ENCODE measurements at places on chromosomes 7 and 10.

DNA sequence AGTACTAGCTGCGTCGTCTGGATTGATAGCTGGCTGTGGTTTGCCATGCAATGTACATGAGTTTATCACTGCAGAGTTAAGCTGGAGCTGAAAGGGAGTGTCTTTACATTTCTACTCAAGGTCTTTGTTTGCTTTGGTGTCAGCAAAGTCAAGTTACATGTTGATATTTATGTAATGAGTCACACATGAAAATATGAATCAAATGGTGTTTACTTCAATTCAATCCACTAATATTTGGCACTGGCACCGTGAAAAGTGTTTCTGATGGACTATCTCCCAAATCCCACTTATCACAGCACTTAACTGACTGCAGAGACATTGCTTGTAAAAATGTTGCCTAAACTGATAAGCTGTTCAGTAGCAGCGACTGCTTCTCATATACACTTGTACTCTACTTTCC is 395.9 kb downstream of the TFEC start:
- no peak for DNase-seq

DNA sequence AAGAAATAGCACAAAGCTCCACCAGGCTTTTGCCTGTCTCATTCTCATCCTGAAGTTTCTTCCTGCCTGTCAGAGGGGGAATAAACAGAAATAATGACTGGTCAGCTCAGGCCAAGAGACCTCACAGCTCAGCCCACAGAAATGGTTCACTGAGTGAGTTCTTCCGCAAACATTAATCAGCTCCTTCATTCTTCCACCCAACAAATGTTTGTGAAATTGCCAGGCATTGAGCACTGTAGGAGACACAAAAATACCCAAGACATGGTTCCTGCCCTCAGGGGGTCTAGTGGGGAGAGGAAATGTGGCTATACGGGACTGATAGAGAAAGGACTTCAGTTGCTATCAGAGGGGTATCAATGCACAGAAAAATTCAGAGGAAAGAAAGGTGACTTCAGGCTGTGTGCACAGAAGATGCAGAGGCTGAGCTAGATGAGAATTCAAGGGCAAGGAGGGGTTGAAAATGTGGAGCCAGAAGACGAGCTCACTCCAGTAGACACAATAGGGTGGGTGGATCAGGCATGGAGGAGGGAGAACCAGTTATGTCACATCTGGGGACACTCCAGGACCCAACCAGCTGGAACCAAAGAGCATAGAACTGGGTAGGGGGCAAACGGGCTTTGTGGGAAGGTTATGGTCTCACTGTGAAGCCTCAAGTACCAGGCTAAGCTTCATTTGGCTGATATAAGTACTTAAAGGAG is 20.9 kb downstream of the MYOF start:
- no peak for DNase-seq

GRCh38 chr7:1696671-1697498 is 26.8 kb downstream of the ELFN1 start:
- DNase-seq: no peak

DNA sequence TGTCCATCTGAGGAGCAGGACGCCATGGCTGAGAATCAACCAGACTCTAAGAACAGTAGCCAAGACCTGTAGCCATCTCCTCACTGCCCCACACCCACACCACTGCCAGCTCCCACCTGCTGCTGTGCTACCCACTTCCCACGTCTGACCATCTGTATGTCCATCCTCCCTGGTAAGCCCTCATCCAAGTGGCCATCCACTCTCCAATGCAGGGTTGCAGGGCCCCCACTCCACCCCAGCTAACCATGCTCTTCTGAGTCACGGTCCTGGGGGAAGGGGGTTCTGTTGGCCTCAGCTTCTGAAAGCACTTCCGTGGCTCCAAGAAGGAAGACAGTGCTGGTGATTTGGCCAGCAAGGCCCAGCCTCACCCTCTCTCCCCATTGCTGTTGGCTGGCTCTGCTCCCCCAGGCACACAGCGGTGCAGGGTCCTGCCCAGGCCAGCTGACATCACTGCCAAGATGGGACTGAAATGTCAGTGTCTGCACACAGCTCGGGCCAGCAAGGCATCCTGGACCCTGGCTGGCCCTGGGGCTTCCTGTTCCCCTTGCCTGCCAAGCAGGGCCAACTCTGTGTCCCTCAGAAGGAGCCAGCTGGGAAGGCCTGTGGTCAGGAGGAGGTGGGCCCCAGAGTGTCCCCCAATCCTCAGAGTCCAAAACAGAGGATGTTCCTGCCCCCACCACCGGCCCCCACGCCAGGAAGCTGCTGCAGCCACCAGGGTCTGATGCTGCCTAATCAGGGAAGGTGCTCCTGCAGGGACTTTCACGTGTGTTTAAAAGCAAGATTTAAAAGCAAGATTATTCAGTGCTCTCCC is 17.5 kb downstream of the RASGEF1A start:
- no peak for DNase-seq

DNA sequence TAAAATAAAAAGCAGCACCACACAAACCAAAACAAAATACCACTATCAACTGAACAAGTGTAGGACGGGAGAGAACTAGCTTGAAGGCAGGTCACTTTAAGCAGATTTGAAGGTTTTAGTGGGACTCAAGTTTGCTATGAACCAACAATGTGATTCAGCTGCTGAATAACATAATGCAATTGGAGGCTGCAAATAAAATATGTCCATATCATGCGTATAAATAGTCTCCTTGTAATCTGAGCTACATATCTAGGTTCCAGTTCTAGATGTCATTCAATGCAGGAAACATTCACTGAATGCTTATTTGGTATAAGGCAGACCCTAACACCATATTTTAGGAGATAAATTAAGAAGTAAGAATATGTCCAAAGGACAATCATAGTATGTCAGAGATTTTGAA is 81.4 kb upstream of the KCNIP2 start:
- DNase-seq: no peak

GRCh38 chr7:4256286-4256685 is 425.8 kb upstream of the FOXK1 start:
- no peak for DNase-seq

- DNase-seq: no peak
These were observed 91.4 kb upstream of the DIP2C start for GRCh38 chr10:780536-781524.

GRCh38 chr7:32204361-32205018 is 134.3 kb upstream of the PDE1C start:
- no peak for DNase-seq

DNA sequence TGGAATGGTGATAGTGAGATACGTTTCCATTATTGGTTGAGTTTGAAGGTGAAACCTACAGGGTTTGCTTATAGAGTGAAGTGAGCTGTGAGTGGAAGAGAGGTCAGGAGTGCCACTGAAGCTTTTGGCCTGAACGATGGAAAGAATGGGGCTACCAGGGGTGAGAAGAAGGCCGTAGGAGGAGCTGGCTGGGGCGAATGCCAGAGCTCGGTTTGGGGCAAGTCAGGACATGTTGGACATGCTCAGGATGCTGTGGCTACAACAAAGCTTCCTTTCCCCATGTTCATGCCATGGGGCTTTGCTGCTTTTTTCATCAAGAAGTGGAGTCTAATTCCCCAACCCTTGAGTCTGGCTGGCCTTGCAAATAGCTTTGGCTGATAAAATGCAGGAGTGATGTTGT is 253.7 kb downstream of the GLRX3 start:
- DNase-seq: no peak

DNA sequence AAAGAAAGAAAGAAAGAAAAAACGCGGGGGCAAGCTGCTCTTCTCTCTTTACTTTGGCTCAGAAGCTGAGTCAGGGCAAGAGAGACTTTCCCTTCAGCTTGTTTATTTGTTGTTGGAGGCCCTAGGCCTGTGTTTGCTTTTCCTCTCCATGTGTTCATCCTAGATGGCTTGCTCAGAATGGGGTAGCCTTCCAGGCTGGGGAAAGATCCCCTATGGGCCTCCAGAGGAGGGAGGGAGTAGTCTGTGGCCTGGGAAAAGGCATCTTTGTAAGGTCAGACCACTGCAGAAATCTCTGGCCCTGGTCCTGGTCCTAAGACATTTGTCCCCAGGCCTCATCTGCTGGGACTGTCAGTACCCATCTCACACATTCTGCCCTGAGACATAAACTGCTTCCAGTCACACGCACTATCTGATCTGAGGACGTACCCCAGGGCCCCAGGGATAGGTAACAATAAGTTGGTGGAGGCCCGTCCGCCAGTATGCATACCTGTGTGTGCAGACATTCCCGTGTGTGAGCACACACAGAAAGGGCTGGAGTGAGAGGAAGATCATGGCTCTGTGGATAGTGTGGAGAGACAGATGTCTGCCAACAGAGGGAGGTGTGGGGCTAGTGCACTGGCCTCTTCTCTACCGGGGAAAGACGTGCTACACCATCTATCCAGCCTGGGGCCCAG is 4.9 kb upstream of the SCD start:
- peak; percentile 15 for DNase-seq

DNA sequence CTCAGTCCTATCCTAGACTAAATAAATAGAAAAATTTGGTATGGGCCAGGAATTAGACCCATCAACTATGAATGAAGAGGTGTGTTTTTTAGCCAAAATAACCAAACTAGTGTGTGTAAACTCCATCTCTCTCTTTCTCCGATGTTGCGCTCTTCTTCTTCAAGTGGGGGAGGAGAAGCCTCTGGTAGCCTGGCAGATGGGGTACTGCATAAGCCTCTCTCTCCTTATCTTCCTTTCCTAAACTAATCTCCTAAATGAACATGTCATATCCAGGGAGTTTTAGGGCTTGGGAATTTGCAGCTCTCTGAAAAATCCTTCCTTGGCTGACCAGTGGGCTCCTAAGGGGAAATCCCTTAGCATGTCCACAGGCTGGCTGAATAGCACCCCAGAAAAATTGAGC is 56.3 kb upstream of the RAPGEF5 start:
- DNase-seq: no peak

DNA sequence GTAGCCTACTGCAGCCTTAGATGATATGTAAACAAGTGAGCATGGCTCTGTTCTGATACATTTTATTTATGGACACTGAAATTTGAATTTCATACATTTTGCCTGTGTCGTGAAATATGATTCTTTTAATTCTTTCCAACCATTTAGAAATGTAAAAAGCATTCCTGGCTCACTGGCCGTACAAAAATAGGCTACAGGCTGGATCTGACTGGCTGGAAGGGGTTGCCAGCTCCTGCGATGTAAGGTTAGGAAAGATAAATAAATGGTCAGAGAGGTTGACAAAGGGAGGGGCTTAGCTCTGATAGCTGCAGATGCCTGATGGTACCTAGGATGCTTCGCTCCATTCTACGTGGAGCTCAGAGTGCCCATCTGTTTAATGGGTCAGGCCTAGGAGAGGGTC is 3.4 kb downstream of the ADCYAP1R1 start:
- no peak for DNase-seq

DNA sequence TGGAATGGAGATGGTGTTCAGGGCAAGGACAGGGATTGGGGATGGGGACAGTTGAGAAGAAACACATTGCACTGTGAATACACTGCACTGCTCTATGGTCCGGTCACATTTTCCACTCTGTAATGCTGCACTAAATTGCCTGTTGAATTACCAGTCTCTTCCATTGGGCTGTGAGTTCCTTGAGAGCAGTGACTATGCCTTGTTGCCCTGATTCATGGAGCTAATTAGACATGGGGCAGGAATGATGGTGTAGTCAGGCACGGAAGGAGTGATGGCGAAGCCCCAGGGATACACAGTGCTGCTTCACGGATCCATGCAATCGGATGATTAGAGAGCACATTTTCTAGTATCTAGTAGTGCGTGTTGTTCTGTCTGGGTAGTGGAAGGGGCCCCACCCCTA is 25.4 kb upstream of the GPAM start:
- no peak for DNase-seq

GRCh38 chr7:46603780-46604179 is 682.7 kb upstream of the IGFBP3 start:
- DNase-seq: no peak

DNA sequence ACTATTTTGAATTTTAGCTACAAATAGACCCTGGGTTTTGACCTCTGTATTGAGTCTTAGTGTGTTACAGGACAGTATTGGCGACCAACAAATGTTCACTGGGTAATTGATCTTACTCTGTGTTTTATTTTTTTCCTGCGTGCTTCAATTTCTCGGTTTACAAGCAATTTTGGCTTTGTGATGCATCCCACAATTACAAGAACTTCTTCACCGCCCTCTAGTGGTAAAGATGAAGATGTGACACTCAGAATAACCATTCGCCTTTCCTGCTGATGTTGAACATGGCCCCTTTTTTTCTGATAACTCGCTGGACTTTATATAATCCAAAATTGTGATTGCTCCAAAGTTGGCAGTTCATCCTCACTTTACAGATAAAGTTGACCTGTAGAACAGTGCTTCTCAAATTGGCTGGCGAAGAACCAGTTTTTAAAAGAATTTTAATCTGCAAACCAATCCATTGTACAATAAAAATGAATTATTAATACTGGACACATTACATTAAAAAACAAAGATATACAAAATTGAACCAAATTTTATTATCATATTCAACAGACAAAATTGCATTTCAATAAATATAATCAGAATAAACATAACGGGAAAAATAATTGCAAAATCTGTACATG is 20.2 kb upstream of the SMC3 start:
- DNase-seq: no peak

- no peak for DNase-seq
These were observed 77.7 kb upstream of the GNA12 start for GRCh38 chr7:2921653-2922347.

DNA sequence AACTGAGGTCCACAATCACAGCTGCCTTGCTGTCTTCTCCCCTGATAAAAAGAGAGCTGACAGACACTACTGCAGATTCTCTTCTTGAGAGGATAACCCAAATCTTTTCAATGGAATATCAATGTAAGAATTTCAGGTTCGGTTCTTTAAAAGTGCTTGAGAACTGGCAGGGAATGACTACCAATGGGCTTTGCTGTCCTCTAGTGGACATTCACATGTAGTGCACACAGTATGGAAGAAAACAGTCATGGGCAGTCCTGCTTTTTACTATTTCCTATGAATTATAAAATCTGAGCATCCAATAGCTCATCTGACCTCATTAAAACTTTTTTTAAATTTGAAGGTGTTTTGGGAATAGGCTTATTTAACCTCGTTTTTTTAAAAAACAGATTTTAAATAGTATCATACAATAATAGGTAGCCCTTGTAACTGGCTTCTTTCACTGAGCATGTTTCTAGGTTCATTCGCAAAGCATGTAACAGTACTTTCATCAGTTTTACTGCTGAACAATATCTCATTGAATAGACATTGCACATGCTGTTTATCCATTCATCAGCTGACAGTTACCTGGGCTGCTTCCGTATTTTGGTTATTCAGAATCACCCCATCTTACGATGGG is 18.3 kb downstream of the FZD9 start:
- no peak for DNase-seq

DNA sequence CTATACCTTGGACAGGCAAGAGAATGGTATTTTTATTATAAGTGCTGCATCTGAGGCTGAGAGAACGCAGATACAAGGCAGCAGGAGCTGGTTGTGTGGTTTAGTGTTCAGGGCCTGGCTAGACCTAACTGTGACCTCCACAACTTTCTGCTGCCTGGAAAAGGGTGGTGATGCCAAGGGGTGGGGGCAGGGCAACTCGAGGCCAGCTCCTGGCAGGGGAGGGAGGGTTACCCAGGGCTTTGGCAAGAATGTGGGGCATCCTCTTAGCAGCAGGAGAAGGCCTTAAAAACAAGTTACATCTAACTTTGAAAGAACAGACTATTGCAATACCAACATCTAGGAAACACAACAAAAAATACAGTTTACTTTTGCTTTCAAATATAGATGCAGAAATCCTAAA is 13.0 kb downstream of the MXI1 start:
- no peak for DNase-seq

- DNase-seq: no peak
These were observed 436.7 kb downstream of the AUTS2 start for GRCh38 chr7:70034999-70035398.
